ENCODE measurements at places on chromosomes 11 and 22.

DNA sequence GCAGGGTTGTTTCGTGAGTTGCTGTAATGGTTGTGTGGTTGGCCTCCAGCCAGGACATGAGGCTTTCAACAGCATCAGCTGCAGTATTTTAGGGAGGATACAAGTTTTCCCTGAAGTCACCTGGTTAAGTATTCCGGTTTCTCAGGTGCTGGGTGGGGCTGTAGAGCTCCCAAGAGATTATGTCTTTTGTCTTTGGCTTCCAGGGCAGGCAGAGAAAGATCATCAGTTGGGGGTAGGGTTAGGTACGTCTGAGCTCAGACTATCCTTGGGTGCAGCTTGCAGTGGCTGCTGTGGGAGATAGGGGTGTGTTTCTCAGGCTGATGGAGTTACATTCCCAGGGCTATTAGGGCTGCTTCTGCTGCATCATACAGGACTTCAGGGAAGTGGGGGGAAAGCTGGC is 47.5 kb upstream of the MRGPRX1 start:
- no peak for DNase-seq

- DNase-seq, result no peak
Observed at GRCh38 chr11:107590460-107591377, at the start of gene ELMOD1. ELMOD1 (plus strand) TSS chr11:107591147; CDS start chr11:107618190, 27,043 bp downstream.

DNA sequence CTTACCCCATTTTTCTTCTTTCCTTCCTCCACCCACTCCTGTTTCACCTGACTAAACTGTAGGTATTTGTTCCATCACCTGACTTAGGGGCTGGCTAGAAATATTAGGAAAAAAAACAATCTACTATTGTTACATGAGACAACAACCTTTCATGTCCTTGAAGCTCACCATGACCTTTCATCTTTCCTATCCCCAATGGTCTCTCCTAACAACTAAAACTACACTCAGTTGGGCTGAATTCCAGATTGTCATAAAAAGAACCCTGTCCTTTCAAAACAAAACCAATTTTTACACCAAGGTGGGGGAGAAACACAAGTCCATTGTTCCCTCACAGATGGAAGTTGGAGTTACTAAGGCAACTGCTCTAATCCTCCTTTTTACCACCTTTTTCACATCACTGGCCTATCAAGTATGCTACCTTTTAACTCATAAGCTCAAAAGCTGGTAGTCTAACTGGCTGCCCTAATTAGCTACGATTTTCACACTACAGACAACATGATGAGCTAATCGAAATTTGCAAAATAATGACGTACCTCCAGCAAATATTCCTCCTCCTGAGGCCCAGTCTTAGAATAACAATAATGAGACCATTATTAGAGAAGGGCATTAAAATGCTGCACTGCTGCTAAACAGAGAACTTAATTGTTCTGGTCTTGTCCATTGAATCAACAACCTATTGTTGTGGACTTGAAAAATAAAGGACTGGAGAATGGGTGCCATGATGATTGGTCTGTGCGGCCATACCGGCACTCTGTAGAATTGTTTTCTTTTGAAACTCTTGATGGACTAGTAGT is 46.5 kb upstream of the SOX6 start:
- no peak for DNase-seq

GRCh38 chr11:125553357-125553756 is 15.9 kb upstream of the EI24 start:
- no peak for DNase-seq

GRCh38 chr11:132541794-132542193 is 990.5 kb downstream of the OPCML start:
- DNase-seq, result no peak

DNA sequence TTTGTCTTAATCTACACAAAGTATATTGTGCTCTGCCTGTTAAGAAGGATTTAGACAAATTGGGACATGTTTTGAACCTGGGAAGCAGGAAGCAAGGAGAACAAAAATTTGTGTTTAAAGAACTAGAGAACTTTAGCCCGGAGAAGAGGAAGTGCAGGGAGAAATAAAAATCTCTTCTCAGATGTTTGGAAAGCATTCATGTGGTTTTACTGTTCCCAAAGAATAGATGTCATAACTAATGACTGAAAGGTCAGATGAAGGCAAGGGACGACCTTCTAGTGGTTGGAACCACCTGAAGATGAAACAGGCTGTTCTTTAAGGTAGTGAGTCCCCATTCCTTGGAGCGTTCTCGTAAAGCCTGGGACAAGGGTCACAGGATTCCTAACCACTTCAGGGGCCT is 38.3 kb downstream of the IRAG1 start:
- DNase-seq, result no peak

GRCh38 chr22:29166180-29166579 is 39.5 kb upstream of the EMID1 start:
- DNase-seq, result no peak

- no peak for DNase-seq
Observed at GRCh38 chr11:19379465-19379864, 138.7 kb upstream of the E2F8 start.

DNA sequence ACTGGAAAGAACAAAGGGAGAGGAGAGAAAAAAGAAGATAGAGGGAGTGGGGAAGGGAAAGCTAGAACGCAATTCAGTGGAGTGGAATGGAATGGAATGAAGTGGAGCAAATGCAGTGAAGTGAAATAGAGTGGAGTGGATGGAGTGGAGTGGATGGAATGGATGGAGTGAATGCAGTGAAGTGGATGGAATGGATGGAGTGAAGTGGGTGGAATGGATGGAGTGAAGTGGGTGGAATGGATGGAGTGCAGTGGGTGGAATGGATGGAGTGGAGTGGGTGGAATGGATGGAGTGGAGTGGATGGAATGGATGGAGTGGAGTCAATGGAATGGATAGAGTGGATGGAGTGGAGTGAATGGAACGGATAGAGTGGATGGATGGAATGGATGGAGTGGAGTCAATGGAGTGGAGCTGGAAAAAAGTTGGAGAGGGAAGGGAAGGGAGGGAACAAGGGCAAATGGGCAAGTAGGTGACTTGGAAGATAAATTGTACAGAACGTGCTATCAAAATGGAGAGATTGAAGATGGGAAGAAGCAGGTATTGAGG is 13.9 kb downstream of the IFITM10 start:
- no peak for DNase-seq

DNA sequence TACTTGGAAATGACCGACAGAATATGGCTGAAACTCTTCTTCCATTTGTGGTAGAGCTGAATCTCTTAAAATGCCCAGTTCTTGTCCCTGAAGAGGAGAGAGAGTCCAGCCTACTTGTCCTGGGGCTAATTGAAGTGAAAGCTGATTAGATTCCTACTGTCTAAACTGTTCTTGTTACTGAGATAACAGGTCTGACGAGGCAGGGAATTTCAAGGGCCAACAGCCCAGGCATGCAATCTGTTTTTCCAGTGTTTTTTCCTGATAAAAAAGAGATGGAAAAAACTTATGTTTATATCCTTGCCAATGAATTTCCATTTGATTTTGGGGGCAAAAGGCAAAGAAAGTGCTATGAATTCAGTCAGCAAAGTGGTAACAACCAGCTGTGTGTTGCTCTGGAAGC is 195.5 kb downstream of the ETS1 start:
- no peak for DNase-seq

DNA sequence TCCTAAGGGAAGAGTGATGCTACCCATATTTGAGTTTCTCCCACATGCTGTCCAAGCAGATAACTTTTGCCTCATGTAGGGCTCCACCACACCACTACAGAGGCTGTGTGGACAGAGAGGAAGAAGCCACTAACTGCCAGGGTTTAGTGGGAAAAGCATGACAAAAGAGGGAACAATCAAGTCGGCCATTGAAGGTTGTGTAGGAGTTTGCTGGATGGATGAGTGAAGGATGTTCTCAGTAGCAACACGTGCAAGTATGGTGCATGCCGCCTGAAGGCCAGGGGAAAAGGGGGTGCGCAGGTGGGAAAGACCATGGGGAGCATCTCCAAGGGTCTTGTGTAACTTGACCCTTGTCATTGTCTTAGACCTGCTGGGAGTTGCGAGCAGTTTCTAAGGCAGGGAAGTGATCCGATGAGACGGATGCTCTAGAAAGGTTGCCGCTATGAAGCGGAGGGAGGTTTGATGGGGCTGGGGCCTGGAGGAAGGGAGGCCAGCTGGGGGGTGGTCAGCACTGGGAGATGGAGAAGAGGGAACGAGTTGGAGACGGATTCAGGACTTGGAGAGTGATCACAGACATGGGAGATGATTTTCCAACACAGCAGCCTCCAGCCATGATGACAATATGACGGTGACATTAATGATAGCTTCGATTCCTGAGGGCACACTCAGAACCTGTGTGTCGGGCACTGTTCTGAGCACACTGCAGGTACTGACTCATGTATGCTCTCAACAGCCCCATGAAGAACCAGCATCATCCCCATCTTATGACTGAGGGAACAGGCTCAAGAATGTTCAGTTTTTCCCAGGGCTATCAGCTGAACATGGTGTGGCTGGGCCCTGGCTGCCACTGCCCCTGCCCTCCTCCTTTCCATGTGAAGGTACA is 53.7 kb downstream of the CD6 start:
- DNase-seq, result no peak

- no peak for DNase-seq
Observed at GRCh38 chr11:108009497-108010370, 1.0 kb downstream of the CUL5 start.

DNA sequence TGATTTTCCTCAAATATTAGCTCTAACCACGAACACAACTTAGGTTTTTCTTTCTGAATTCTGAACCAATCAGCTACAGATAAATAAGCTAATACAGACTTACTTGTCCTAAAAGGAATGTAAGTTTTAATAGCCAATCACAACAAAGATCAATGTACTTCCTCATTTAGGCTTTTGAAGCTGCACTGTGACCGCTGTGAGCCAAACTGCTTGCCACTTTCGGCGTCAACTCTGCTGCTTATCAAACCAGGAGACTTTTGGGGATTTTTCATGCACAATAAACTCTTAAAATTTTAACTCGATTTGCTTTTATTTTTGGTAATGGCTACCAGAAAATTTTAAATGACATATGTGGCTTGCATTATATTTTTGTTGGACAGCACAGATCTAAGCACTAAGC is 92.5 kb downstream of the TMPRSS5 start:
- DNase-seq, result no peak

DNA sequence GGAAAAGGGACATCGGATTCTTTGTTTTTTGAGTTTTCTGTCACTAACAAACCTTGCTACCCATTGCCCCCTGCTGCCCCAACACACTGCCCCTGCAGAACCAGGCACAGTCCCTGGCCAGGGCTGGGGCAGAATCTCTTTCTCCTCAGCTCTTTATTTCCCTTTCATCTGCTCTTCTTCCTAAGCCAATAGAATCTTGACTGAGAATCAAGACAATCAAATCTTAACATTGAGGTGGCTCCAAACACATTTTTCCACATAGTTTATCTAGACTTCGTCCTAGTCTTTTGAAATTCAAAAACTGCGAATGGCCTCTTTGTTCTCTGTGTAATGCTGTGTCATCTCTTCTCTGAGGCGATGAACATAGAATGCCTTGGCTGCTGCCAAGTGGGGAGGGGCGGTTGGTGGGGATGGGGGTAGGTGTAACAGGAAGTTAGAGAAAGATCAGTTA is 16.1 kb upstream of the NTM start:
- DNase-seq, result no peak

DNA sequence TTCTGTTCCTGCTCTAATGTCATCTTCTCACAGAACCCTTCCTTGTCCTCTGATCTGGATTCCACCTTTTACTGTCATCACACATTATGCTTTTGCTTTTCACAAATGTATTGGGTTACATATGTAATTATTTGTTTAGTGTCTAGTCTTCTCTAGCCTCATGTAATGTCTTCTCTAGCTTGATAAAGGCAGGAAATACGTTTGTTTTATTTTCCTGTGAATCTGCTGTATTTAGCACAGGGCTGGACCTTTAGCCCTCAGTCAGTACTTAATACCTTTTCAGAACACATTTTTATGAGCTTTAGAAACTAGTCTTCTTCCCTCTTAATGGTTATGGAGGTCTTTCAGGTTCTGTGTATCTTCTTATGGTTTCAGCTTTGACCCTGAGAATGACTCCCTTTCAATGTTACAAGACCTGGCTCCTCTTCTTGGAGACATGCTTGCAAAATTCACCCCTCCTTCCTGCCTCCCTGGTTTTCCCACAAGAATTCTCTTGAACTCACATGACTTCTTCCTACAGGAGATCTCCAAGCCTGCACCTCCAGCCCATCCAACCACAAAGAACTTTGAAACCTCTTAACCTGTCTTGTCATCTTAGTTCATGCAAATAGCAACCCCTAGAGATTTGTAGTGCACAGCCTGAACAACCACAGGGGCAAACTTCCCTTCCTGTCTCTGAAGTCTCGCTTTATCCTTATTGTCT is 132.7 kb upstream of the DDI1 start:
- no peak for DNase-seq

GRCh38 chr11:131870305-131870704 is 499.9 kb downstream of the NTM start:
- DNase-seq, result no peak

GRCh38 chr11:126874276-126874675 is 126.3 kb downstream of the KIRREL3 start:
- no peak for DNase-seq

DNA sequence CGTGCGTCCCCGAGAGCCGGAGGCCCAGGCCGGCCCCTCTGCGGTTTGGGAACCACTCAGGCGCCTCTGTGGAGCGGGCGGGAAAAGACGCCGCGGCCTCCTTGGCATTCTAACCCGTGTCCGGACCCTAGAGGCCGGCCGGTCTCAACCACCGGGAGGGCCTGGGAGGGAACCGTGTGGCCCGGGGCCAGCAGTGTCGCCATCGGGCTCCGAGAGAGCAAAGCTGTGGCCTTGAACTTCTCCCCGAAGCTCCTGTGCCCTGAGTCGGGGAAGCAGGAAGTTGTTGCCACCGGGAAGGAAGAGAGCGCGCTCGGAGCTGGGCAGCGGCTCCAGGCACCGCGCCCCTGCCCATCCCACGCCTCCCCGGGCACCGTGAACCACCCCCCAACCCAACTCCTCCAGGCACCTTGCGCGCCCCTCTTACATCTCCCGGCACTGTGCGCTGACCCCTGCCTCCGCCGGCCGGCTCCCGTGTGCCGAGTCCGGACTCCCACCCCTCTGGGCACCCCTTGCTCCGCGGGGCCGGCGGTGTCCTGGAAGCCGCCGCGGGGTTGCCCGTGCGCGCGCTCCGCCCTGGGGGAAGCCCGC is 80.0 kb upstream of the PPARA start:
- no peak for DNase-seq

DNA sequence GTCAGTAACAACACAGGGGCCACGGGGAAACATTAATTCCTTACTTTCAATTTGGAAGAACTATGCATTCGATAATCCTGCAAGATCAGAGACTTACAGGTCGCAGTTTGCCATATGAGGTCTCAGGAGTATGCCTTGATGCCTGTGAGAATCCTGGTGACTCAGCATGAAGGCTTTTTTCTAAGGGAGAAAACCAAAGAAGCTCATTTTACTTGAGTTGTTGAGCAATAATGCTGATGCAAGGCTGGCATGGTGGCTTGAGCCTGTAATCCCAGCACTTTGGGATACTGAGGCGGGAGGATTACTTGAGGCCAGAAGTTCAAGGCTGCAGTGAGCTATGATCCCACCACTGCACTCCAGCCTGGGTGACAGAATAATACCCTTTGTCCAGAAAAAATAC is 26.6 kb downstream of the ATG16L2 start:
- DNase-seq, result no peak

DNA sequence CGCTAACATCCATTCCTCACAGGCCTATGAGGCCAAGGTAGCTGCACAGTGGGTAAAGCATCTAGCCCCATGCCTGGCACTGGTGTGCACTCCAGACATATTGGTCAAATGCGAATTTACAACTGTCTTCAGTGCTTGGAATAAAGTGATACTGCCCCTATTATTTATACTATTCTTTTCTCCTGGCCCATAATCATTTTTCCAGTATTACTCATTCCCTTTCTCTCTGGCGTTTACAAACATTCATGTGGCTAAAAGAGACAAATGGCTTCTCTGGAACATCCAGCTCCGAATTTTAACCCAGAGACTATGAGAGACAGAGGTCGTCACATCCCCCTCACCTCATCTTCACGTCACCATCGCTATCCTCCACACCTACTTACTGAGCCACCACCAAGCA is 87.2 kb upstream of the PITPNB start:
- DNase-seq, result no peak
